T-helper 2 cell treated with Interferon-gamma antibody and Interleukin-4, amounts not matched to agents 5 μg/mL and 100 μg/mL, for 36 hours (primary cell): ENCODE measurements at places on chromosomes 1 and 21.

DNA sequence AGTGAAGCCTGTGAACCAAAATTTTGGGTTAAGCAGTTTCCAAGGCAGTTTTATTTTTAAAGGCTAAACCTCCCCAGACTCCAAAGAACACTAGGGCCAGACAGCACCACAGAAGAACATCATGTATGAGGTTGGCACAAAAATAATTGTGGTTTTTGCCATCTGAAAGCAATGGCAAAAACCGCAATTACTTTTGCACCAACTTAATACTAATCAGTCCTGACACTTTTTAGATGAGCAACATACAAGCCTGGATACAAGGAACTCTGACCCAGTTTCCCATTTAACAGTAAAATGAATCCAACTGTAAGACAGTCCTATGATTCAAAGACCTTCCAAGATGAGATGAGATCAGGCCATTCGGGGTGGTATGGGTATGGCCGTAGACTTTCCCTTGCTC is 46.8 kb downstream of the CNIH3 start:
- DNase-seq: no peak

GRCh38 chr21:38840456-38841300 is 34.9 kb downstream of the ETS2 start:
- DNase-seq: no peak

GRCh38 chr1:8252266-8252951 is 65.5 kb upstream of the SLC45A1 start:
- no peak for DNase-seq

DNA sequence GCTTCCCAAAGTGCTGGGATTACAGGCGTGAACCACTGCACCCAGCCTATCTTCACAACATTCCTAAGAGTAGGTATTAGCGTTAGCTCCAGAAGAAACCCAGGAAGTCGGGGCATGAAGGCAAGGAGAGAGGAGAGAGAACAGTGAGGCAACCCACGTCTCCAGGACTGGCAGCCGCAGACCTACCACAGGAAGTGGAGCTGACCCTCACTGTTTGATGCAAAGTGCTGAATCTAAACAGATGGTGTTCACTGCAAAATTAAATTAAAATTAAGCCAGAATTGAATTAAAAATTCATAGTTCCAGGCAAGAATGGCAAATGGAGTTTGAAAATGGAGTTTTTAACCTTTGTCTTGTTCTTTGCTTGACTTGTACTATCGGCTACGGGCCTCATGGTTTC is 6.7 kb downstream of the ECE1 start:
- DNase-seq: no peak

- no peak for DNase-seq
Observed at GRCh38 chr1:9612871-9613624, 24.3 kb downstream of the TMEM201 start.

DNA sequence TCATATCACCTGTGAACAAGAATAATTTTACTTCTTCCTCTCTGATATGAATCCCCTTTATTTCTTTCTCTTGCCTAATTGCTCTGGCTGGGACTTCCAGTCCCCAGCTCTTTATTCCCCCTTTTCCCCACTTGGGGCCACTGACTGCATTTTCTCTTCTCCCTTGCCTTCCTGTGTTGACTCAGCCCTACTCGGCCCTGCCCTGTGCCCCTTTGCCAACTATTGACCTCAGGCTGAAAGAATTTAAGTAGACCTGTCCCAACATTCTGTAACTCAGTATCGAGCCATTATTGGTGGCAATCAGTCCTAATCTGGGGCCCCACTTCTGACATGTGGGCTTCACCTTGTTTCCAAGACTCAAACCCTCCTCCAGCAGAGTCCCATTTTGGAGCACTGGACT is 60.6 kb upstream of the STUM start:
- DNase-seq: no peak

DNA sequence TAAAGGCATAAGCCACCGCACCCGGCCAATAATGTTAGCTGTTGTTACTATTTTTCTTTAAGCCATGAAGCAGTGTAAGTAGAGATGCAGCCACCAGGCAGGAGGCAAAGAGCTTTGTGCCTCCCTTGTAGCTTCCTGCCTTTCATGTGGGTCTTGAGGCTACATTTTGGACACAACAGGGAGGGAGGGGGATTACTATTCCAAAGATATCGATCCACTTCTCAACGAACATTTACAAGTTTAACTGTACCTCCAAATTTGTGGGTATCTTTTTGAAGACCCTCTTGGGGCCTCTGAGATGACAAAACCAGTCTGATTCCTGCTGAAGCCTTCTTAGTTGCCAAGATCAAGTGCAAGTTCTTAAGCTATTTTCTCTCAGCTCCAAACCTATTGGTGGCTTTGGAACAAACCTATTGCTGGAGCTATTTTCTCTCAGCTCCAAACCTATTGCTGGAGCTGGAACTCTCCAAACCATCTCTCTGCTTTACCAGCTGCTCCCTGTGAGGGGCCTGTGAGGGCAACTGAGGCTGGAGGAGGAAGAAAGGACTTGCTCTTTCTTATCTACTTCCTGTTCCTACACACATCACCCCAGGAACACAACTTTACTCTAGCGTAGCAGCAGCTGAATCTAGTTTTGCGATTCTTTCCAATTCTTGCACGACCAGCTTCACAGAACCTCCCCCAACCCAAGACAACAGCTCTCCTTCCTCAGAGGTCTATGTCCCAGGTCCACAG is 16.1 kb upstream of the RCAN3 start:
- DNase-seq: no peak

- no peak for DNase-seq
Observed at GRCh38 chr1:154410185-154410827, 5.2 kb downstream of the IL6R start.

DNA sequence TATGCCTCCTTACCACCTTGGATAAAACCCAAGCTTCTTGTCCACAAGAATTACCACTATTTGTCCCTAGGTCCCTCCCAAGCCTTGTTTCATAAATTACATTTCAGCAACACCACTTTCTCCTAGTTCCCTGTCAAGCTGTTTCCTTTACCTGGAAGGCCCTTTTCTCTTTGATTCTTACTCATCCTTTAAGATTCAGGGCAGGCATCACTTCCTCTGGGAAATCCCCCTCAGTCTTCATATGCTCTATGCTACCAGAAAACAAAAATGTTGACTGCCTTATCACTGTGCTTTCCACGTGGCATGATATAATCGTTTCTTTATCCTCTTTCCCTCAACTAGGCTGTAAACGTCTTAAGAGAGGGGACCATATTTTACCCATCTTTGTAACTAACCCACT is 102.7 kb downstream of the LYST start:
- DNase-seq: peak; percentile 50

DNA sequence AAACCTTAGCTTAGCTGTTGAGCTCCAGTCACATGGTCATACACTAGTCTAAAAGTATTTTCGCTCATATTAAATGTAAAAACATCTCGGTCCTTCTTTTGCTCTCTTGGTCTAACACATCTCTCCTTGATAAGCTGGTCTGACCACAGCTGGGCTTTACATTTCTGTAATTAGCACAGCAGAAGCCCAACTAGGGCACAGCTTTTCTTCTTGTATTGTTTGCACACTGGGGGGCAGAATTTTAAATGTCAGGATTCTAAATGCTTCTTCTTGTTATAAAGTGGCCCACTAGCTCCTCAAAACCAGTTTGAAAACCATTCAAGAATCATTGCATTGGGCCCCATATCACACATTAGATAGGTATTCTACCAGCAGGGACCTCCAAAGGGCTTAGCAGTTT is 289.1 kb upstream of the PKN2 start:
- no peak for DNase-seq

- peak; percentile 54 for DNase-seq
Observed at GRCh38 chr1:156767879-156768604, 707 bp downstream of the PRCC start.

DNA sequence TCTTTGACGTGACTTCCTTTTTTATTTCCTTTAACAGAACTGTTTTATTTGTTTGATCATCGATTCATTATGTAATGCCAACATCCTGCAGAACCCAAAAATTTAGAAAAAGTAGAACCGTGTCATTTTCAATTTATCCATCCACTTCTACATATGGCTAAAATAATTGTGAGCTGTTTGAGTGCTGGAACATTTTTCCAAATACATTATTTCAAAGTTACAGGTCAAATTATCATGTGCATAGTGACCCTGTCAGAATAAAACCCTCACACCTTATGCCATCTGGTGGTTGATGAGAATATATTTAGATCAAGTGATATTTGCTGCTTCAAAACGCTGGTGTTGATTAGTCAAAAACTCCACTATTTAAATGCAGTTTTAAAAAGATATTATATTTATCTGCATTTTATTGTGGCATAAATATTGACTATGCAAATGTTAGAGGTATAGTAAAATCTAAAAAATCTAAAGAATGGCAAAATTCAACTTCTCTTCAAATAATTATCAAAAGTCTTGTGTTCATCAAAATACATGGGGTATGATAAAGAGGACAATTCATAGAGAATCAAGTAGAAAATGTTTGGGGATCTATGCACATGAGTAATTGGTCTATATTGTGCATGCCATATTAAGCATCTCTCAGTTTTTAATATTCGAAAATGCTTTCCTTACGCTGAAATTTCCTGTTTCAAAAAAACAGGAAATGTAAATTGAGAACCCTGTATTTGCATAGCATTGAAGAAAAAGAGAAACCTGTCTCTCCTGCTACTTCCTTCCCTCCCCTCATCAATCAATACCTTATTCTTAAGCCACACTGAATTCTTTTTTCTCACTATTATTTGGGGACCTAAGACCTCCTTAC is 39.7 kb downstream of the UBE2U start:
- no peak for DNase-seq

GRCh38 chr1:20497506-20497905 is 10.4 kb downstream of the MUL1 start:
- DNase-seq: no peak

DNA sequence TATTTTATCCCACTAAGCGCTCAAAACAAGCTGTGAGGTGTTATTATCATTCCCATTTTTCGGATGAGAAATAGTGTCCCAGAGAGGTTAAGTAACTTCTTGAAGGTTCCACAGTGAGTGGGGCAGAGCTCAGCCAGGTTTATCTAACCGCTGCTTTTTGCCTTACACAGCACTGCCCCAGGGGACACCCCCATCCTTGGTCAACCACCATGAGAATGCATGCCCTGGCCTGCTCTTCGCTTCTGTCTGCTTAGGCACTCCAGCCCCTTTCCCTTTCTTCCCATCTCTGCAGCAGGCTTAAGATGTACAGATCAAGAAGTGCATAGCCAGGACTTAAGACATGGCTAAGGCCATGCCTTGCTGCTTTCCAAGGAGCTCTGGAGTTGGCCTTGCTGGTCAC is 159.0 kb upstream of the CD34 start:
- DNase-seq: no peak

GRCh38 chr1:201191653-201192260 is 1.1 kb downstream of the IGFN1 start:
- DNase-seq: peak; percentile 53

DNA sequence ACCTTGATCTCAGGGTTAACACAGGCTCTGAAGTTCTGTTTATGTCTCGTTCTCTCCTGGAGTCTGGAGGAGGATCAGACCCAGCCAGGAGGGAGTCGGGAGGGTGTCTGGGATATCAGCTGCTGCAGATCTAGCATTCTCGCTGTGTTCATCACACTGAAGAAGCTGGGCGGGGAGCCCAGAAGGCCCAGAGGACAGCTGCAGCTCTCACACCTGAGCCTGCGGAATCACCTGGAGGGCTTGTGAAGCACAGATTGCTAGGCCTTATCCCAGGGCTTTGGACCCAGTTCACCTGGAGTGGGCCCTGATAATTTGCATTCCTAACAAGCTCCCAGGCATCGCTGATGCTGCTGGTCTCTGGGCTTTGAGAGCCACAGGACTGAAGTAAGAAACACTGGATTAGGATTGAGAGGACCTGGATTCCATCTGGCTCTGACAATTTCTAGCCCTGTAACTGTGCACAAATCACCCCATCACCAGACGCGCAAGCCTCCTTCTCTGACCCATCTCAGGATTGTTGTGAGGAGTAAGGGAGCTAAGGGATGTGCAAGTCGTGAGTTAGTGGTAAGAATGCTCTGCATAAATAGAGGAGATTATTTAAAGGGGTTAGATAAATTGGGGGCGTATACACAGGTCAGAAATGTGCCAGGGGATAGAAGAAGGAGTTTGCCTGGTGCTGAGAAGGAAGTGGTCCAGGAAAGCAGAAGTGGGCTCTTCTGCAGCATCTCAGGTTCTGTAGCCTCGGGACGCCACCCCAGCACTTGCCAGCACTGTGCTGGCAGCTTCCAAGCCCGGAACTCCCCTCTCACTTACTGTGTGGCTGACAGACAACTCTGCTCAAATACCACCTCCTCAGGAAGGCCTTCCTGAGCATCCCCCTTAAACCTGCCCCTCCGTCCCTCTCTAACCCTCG is 19.1 kb downstream of the ABCA4 start:
- no peak for DNase-seq

DNA sequence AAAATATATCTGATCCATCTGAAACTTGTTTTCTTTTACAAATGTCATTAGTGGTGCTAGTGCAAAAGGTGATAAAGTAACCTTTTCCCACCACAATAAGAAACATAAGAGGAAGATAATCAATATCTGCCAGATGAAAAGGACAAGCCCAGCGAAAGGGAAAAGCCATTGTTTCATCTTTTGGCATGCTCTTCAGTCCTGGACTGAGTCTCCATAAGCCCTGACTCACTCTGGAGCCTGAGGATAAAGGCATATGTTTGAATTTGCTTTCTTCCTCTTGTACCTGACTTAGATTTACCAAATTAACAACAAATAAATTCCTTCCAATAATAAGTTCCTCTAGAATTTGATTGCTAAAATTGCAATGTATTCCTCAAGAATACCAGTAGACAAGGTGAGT is 13.6 kb downstream of the DNAJC11 start:
- no peak for DNase-seq

GRCh38 chr1:236425031-236425663 is 31.1 kb downstream of the EDARADD start:
- peak; percentile 33 for DNase-seq

DNA sequence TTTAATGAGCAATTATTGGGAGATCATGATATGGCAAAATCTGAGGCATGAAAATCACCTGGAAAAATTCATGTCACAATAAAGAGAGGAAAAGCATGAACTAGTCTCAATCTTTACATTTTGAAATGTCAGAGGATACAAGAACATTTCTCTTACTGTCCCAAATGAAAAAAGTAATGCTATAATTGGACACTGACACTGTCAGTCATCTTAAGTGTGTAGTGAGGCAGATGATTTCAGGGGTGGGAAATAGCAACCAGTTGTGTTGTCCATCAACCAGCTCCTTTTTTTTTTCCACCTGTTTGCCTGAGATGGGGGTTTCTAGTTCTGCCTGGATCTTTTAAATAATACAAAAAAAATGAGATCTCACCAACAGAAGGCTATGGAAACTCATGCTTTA is 646.2 kb downstream of the KCNT2 start:
- DNase-seq: no peak

DNA sequence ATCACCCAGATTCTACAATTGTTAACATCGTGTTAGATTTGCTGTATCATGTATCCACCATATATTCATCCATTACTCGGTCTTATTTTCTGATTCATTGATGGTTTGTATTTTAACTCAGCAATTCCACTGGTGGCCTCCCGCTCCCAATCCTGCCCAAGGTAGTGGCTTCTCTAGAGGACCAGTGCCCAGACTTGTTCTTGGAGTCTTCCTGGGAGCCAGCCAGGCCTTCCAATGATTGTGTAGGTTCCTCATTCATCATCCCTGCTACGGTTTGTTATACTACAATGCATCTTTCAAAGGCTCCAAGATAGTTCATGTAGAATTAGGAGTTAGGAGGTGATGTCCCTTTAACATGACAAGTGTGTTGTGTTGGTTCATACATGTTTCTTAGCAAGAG is 451.1 kb downstream of the SETD4 start:
- no peak for DNase-seq

- no peak for DNase-seq
Observed at GRCh38 chr1:181081395-181081794, 7.1 kb upstream of the IER5 start.

- DNase-seq: no peak
Observed at GRCh38 chr1:191971447-191971846, 186.8 kb upstream of the RGS18 start.

- no peak for DNase-seq
Observed at GRCh38 chr21:40850071-40850470, 3.1 kb upstream of the DSCAM start.
